ENCODE measurements at places on chromosomes 4 and X.

GRCh38 chrX:87582453-87582852 lies 64.9 kb downstream of the KLHL4 start:
- H3K27ac ChIP-seq = no peak overlapping the region
- H3K36me3 ChIP-seq = no peaks in the 10 kb centered on the region
- H3K27me3 ChIP-seq = no peaks in the 10 kb centered on the region
- no peak for DNase-seq
- H3K4me1 ChIP-seq = no peaks in the 10 kb centered on the region

DNA sequence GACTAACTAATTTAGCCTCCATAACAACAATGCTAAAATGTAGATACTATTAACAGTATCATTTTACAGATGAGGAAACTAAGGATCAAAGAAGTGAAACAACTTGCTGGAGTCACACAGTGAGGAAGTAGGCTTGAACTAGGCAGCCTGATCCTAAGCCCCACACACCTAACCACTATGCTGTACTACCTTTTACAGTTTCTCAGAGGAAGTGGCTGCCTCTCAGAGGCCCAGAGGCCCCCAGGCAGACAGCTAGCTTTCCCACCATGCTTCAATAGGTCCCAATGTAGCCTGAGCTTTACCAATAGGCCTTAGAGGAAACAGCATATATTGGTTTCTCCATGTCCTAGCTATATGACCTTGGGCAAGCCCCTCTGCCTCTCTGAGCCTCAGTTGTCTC lies 69.4 kb upstream of the PJA1 start:
- H3K4me3 ChIP-seq = no peak overlapping the region
- no peak for DNase-seq
- H3K36me3 ChIP-seq = no peaks in the 10 kb centered on the region
- no peak overlapping the region for H3K27ac ChIP-seq

DNA sequence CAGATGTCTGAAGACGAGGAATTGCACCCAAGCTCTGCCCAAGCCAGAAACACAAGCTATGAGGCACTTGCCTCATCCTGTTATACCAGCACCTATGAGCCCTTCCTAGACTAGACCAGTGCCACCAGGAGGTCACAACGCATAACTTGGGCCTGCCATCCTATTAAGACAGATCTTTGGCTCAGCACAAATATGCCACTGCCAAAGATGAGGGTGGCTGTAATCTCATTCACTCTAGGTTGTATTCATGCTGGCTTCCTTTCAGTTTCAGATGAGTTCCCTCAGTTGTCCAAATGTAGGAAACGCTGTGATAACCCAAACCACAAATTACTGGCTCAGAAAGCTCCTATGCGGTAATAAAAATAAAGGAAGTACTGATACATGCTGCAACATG lies 76.5 kb upstream of the CITED1 start:
- DNase-seq = no peak
- no peaks in the 10 kb centered on the region for H3K27me3 ChIP-seq
- no peak overlapping the region for H3K27ac ChIP-seq
- no peaks in the 10 kb centered on the region for H3K36me3 ChIP-seq

DNA sequence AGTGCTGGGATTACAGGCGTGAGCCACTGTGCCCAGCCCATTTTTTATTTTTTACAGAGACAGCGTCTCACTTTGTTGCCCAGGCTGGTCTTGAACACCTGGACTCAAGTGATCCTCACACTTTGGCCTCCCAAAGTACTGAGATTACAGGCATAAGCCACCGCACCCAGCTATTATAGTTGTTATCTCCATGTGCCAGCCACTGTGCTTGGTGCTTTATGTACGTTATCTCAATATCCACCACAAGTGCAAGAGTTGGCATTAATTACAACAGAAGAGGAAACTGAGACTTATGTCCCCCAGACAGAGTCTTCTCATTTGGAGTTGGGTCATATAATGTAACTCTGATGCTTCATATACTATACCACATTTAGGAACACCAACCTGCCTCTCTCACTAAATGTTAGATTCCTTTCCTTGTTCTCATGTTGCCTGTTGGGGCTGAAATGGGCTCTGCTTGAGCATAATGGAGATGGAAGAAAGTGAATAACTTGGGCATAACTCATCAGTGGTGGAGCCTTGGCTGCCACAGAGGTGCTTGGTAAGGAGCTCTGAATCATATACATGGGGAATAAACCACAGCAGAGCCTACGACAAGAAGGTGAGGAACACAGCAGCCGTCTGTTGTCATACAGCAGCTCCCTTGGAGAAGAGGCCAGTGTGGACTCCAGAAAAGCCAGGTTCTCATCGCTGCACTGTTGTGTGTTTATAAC lies 84.3 kb downstream of the SPRY1 start:
- H3K4me3 ChIP-seq = no peak overlapping the region
- H3K4me1 ChIP-seq = peaks cover 7% of the 10 kb centered on the region
- H3K27me3 ChIP-seq = no peaks in the 10 kb centered on the region
- no peaks in the 10 kb centered on the region for H3K36me3 ChIP-seq
- no peak overlapping the region for H3K27ac ChIP-seq
